Activated naive CD8-positive, alpha-beta T cell treated with anti-CD3 and anti-CD28 coated beads for 36 hours (primary cell): ENCODE measurements at places on chromosomes 12 and 14.
A peak's percentile ranks its signal among the peaks of the same experiment; 100 is the strongest.

DNA sequence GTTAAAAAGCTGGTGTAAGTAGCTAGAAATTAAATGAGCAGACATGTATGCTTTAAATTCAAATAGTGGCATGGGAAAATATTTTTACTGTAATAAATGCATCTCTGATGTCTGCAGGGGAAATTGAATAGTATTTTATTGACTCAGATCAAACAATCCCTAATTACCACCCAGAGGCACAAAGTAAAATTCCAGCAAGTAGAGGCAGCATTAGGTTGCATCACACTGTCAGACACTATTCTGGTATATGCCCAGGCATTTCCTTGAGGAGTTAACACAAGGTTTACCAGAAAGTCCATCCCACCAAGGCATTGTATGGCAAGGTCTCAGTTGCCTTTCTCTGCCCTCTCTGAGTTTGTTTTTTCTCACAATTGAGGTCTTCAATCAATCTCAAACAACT, 201.6 kb upstream of the KITLG start:
- DNase-seq, result no peak

DNA sequence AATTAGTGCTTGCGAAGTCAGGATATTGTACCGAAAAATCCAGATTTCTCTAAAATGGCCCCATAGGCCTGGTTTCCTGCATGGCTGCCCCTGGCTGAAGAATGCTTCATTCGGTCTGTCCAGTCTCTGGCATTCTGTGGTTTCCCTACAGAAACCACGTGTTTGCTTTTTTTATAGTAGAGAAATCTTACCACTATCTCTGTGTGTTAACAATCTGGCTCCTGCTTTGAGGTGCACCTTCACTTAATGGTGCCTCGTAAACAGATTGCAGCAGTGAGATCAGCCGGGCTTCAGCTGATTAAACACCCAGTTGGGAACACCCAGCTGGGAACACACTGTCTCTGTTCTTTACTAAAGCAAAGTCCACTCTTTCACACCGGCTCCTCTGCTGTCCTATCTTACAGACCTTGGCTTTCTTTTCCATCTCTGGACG, 6.7 kb upstream of the DNAAF2 start:
- no peak for DNase-seq

DNA sequence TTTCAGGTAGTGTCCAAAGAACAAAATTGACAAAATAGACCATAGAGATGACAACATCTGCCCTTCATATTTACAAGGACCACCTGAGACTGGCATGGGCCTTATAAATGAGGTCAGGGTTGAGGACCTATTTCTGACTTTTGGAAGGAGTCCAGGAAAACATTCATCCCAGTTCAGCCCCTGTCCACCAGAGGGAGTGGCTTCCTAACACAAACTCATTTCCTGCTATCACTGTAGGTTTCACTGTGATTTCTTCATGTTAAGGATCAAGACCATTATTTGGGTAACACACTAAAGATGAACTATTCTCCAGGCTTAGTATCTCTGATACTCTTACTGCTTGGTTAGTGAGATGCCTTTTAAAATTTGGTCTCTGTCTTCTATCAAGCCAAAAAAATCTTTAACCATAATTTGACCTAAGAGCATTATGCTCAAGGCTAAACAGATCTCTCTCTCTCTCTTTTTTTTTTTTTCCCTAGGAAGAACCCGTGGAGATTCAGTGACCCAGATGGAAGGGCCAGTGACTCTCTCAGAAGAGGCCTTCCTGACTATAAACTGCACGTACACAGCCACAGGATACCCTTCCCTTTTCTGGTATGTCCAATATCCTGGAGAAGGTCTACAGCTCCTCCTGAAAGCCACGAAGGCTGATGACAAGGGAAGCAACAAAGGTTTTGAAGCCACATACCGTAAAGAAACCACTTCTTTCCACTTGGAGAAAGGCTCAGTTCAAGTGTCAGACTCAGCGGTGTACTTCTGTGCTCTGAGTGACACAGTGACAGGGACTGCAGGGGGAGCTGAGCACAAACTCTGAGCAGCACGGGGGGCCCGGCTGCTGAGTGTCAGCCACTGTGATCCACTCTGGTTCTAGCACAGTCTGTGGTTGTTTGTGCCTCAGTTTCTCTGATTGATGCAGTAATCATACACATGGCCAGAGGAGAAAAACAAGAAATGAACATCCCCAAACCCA, 267.6 kb upstream of the OR4E1 start:
- peak; percentile 12 for DNase-seq

GRCh38 chr14:31216359-31216758, 8.8 kb upstream of the HECTD1 start:
- DNase-seq, result no peak

DNA sequence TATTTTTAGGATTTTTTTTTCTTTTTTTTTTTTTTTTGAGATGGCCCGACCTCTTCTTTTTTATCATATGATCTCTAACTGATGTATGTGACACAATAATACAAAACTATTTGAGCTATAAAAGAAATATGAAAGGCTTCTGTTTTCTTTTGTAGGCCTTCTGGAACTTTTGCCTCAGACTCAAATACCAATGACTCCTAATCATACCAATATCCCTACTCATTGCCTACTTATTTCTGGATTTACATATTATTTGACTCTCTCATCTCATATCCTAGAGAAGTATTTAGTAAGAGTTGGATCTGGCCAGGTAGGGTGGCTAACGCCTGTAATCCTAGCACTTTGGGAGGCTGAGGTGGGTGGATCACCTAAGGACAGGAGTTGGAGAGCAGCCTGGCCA, 12.7 kb upstream of the WDR89 start:
- no peak for DNase-seq

- DNase-seq, result no peak
These were observed 4.5 kb downstream of the DYRK4 start for GRCh38 chr12:4566474-4566873.

- DNase-seq, result no peak
These were observed 27.4 kb upstream of the CEBPE start for GRCh38 chr14:23146351-23146910.

DNA sequence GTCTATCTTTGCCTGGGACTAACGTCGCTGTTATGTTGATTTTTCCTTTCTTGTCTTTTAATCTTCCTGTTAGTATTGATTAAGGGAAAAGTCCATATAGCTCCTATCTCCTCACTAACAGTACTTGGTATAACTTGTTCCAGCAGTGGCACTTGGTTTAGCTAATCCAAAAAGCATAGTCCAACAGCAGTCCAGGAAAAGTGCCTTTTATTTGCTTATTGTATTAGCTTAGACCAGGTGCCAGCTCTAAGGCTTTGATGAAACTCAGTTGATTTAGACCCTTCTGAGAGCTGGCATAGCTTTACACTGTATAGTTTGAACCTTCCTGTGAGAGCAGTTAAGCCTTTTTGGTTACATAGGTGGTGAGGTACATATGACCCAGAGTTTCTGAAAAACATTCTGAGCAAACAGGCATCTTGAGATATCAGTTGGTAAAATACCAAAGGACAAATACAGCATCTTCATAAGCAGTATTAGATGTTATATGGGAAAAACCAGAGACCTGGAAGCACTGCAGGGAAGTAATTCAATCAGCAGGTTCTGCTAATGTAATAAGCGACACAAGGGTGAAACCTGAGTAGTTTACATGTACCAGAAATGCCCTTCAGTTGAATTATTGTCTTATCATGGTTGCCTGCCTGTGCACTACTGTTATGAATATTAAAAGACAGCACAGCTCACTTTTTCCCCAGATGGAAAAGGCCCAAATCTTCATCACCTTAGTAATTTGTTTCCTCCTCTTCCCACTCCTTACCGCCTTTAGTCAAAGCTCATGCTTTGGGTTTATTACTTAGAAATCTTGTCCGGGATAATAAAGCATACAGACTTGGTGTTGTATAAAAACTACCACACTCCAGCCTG, 13.0 kb downstream of the PELI2 start:
- no peak for DNase-seq

DNA sequence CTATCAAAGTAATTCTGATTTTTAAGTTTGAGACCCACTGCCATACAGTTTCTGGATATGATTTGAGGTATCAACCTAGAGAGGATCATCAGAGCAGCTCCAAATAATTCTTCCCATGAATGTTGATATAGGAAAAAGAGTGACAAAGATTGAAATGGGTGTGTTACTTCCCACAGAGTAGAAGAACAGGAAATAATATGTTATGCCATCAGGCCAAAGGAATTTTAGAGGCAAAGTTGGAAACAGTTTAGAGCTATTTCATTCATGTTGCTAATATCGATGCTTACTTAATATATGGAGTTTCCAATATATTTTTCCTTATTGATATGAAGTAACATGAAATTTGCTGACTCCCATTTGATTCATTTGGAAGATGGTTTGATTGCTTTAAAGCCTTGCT, 8.9 kb upstream of the MSRB3 start:
- no peak for DNase-seq

DNA sequence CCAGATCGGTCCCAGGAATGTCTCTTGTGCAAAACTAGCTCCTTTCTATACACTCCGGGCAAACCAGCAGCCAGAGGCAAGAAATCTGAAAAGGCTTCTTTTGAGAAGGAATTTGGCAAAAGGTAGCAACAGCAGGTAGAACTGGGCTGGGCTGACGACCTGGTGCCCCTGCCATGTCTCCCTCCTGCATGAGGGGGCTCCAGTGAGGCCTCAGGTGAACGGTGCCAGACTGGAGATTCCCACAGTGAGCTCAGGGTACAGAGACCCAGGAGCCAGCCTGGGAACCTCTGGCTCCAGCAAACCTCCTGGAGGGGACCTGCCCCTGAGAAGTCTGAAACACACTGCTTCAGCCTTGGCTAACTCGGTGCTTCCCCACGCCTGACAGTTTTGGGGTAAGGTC, 10.8 kb downstream of the ITPK1 start:
- DNase-seq, result no peak

- DNase-seq, result no peak
These were observed 67.3 kb upstream of the ATP2B1 start for GRCh38 chr12:89775986-89776365.

DNA sequence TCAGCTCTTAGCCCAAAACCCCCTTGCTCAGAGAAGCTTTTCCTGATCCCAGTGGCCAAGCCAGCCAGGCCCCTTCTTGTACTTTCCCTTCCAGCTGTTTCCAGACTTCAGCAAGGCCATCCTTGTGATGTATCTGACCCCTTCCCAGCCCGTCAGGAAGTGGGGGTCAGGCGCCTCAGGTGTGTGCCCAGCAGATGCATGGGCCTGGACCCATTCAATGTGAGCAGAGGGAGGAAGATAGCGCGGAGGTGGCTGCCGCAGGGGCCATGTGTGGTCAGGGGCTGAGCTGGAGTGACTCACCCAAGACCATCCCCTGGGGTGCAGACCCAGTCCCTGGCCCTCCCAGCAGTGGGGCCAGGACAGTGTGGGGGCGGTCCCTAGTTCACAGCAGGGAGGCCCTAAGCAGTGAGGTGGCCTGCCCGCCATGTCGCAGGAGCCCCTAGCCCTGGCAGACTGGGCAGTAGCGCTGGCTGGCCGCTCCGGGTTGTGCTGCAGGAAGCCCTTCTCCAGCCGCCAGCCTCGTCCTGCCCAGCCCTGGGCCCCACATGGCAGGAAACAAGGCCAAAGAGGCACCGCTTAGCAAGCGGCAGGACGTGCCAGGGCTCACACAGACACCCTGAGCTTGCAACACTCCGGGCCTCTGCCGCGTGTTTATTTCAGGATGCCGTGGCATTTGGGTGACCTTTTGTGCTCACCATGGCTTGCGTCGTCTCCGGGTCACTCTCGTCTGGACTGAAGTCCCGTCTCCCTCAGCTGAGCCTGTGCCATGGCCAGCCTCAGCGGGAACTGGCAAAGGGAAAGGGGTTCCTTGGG, 12.0 kb downstream of the ADSS1 start:
- no peak for DNase-seq

GRCh38 chr12:482061-482460, 22.3 kb downstream of the B4GALNT3 start:
- DNase-seq, result no peak

DNA sequence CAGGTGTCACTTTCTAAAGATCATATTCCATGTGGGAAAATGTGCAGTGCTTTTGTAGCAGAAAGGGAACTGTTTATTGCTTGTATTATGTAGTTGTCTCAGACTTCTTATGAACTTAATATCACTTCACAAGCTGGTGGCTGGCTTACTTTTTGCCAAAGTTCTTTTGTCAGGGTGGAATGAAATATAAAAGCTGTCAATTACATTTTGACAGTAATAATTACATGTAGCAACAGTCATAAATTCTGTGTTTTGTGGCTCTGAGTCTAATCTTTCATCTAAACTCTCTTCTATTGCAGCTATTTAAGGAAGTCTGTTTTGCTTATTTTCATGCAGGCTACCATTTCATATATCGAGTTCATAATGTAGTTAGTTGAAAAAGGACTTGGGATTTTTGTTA, 106.6 kb downstream of the OTOGL start:
- DNase-seq, result no peak

DNA sequence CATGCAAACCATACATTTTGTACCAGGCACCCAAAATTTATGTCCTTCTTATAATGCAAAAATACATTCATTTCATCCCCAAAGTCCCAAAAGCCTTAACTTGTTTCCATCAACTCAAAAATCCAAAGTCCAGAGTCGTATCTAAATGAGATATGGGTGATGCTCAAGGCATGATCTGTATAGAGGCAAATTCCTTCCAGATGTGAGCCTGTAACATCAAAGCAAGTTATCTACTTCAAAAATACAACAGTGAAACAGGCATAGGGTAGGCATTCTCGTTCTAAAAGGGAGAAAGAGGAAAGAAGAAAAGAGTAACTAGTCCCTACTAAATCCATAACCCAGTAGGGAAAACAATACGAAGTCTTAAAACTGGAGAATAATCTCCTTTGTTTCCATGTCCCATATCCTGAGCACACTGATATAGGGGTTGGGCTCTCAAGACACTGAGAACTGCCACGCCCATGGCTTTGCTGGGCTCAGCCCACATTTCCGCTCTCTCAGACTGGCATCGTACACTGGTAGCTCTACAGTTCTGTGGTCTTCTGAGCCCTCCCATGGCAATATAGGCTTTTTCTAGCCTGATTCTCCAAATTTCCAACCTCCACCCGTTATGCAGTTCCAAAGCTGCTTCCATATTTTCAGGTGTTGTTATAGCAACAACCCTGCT, 232.8 kb downstream of the TMTC2 start:
- DNase-seq, result no peak

- DNase-seq, result no peak
These were observed 72.1 kb upstream of the ST8SIA1 start for GRCh38 chr12:22406627-22407026.

GRCh38 chr12:131611416-131612091, 99.3 kb upstream of the SFSWAP start:
- DNase-seq, result no peak

DNA sequence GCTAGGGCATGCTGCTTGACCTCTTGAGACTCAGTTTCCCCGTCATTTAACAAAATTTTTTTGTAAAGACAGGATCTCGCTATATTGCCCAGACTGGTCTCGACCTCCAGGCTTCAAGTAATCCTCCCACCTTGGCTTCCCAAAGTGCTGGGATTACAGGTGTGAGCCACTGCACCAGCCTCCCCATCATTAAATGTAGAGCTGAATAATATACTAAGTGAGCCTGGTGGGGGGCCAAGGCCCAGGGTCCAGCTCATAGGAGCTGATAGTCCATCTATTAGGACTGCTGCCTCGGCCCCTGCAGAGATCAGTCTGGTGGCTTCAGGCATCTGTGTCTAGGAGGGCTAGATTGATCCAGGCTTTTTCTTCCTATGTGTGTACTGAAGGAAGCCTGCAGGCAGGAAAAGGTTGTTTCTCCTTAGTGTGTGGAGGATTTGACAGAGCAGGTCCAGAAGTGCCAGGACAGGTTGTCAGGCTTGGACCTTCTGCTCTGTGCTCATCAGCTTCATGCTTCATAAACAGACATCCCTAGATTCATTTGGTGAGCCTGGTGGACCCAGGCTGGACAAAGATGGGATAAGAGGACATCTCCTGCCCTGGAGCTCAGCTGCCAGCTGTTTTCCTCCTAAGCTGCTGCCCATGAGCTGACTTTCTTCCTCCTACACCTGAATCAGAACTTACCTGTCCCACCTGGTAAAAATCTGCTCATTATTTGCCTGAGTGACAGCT, 135.4 kb downstream of the ZFP36L1 start:
- no peak for DNase-seq

GRCh38 chr12:81206429-81206828, 128.6 kb downstream of the ACSS3 start:
- no peak for DNase-seq
